ENCODE measurements at places on chromosomes 1 and 21.

DNA sequence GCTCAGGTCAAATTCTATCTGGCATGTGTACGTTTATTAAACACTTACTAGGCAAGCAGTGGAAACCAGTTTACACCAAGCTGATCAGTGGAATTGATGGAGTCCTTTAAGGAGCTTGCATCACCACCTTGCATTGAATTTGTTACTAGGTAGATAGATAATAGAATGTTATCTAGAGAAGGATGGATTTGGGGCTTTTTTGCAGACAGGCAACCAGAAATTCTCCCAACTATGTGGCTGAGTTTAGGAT is 44.9 kb downstream of the HHAT start:
- no peak for DNase-seq

DNA sequence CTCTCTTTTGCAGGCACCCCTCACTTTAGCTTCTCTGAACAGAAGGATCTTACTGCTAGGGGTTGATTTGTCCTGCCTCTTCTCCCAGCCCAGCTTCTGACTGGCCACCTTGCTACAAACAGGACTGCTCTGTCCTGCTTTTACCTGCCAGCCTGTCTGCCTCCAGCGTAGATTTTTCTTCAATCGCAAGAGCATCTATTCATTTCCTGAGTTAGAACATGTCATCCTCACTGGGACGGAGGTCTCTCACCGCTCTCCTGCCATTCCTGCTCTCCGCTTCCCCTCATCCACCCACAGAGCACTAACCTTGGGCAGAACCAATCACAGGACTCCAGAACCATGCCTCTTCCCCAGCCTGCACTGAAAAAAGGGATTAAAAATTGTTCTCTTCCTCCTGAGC is 3.5 kb upstream of the ATP1B1 start:
- DNase-seq = no peak

DNA sequence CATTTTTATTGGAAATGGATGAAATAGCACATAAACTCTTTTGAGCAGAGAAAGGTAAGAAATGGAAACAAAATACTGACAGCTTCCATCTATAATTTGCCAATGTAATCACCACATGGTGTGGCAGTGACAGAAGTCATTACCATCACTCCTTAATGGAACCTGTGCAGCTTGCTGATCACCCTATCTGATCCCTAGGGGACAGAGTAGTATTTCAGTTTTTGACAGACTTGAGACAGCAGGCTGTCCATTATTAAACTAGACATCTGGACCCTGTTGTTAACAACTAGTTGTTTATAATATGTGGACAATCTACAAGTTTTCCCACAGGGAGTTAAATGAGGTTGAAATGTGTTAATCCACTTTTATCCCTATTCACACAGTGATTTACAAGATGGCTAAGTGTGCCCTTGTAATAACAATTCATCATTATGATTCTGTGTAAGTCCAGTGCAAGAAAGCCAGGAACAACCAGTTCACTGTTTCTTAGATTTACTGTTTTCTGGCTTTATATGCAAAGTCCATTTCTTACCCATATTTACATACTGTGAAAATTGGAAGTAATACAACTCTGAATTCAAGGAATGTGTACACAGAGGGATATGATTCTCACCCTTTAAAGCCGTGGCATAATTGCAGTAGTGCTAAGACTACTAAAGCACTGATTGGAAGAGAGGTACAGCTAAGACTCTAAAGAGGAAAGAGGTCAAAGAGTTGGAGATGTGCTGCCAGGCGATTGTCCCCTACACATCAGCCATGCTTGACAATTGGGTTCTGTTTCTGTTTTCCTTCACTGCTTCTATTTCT is 9.1 kb downstream of the KCNT2 start:
- no peak for DNase-seq

GRCh38 chr1:245938046-245938435 is 569.0 kb downstream of the SMYD3 start:
- no peak for DNase-seq

DNA sequence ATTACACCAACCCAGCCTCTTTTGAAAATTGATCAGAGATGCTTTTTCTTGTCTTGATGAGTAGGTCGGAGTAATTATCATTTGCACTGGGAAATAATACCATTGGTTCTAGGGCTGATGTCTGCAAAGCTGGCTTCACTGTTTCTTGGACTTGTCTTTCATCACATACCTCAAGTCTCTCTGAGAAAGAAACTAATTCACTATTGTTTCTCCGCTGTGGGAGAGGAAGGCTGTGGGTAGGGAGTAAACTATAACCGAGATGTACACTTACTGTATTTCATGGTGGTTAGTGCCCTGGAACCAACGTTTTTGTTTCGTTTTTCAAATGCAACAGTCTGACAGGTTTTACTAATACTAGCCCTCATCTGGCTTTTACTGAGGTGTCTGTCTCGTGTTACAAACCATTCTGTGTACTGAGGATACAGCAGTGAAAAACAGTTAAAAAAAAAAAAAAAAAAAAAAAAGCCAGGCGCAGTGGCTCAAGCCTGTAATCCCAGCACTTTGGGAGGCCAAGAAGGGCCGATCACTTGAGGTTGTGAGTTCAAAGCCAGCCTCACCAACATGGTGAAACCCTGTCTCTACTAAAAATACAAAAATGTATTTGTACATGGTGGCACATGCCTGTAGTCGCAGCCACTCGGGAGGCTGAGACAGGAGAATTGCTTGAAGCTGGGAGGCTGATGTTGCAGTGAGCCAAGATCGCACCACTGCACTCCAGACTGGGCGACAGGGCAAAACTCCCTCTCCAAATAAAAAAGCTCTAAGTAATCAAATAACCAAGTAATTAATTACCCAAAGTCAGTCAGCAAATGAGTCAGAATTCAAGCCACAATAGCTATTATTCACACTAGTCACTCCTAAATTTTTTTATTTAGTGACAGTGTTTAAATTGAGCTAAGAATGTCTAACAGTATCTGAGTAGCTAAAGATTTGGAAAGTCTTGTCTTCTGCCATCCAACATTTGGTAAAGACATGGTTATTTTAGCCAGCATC is 23.3 kb downstream of the TOMM20 start:
- no peak for DNase-seq

DNA sequence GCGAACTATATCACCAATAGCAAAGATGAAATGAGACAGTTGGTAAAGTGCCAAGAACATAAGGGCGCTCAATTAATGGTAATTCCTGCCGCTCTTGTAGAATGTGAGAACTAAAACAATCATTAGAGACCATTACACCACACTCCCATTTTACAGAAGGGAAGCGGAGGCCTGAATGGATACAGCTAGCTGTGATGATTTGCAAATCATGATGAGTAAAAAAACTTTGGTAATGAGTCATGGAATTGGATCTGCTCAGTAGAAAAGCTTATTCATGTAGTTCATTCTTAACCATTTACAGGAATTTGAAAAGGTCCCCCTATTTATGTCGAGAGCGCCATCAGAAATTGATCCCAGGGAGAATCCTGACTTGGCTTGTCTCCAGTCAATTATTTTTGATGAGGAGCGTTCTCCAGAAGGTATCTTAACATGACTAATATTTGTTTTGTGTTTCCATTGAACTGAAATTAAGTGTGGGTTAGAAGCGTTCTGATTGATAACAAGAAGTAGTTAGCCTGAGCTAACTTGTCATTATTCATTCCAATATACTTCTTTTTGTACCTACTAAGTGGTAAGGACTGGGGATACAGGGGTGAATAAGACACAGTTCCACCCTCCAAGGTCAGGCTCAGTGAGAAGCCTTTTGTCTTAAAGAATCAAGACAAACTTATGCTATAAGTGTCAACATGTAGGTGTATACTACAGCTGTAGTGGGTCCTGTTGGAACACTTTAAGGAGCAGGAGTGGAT is 812 bp downstream of the TTC4 start:
- no peak for DNase-seq

- DNase-seq = no peak
These were observed 37.2 kb downstream of the DSCAM start for GRCh38 chr21:40809673-40810197.

- DNase-seq = no peak
These were observed 18.1 kb upstream of the RBM15 start for GRCh38 chr1:110321045-110321444.

GRCh38 chr1:195773931-195774330 is 834.3 kb downstream of the KCNT2 start:
- DNase-seq = no peak

DNA sequence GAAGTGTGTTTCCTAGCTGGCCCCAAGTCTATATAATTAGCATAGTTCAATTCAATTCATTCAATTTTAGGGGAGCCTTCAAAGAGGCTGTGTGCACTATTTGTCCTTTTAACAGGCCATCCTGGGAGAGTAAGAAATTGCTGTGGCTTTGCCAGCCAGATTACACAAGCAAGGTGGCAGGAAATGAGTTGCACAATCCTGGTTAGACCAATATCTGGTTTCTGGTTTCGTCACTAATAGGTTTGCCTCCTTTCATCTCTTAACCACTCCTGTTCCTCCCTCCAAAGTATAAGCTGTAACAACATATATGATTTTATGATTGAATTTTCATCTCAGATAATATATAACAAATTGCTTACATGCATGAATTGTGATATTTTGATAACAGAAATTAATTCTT is 84.1 kb upstream of the NEGR1 start:
- DNase-seq = no peak

DNA sequence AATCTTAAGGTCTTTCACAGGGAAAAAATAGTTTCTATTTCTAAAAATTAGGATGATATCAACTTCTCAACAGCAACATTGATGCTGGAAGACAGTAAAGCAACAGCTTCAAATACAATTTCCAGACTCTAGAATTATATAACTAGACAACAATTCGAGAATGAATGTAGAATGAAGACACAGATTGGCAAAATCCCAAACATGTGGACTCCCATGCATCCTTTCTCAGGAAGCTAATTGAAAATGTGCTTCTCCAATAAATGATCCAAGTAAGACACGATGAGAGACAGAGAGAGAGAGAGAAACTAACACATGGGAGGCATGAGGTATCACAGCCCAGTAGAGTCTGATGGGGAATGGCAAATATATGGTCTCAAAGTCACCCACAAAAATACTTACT is 21.5 kb upstream of the SIM2 start:
- no peak for DNase-seq

DNA sequence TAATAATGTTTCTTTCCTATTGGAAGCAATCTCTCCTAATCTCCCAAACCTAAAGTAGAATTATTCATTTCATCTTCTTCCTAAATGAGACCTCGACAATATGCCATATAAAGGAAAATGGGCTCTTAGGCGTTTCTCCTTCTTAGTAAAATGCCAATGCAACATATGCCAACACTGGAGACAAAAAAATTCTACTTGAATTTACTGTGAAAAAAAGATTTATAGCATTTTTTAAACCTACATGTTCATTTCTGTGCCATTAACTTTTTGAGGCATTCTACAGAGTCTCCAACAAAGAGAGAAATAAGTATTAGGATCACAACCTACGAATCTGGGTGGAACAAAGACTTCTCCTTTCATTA is 1.3 kb downstream of the WDR47 start:
- no peak for DNase-seq

- no peak for DNase-seq
These were observed 28.2 kb upstream of the FMO1 start for GRCh38 chr1:171220081-171220420.

- no peak for DNase-seq
These were observed 89.4 kb downstream of the TBX15 start for GRCh38 chr1:118898712-118899111.

DNA sequence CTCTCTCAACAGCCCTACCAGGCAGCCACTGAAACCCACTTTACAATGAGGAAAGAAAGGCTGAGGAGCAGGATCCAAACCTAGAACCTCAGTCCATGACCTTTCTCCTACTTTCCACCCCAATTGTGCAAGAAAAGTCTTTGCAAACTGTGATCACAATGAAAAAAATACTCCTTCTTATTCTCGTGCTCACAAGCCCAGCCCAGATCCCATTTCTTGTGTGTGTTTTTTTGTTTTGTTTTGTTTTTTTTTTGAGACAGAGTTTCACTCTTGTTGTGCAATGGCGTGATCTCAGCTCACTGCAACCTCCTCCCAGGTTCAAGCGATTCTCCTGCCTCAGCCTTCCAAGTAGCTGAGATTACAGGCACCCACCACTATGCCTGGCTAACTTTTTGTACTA is 97.7 kb downstream of the CRYAA start:
- DNase-seq = no peak

- DNase-seq = no peak
These were observed 411 bp downstream of the FAM229A start for GRCh38 chr1:32361674-32362473.

DNA sequence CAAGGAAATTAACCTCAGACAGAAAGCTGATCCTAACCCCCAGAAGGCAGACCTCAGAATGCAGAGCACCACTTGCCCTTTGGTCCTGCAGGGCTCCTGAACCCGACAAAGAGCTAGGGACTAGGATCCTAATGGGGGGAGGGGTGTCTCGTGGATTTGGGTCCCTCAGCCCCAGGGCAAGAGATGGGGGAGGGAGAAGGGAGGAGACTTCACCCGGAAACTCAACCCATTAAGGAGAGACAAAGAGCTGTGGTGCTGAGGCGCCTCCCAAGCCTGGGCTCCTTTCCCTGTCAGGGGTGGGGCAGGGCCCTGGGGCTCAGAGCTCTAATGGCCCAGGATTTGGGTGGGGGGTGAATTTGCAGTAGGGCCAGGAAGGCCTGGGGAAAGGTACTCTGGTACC is 2.9 kb downstream of the NECTIN4 start:
- no peak for DNase-seq

GRCh38 chr1:213335084-213335483 is 284.0 kb downstream of the RPS6KC1 start:
- no peak for DNase-seq

DNA sequence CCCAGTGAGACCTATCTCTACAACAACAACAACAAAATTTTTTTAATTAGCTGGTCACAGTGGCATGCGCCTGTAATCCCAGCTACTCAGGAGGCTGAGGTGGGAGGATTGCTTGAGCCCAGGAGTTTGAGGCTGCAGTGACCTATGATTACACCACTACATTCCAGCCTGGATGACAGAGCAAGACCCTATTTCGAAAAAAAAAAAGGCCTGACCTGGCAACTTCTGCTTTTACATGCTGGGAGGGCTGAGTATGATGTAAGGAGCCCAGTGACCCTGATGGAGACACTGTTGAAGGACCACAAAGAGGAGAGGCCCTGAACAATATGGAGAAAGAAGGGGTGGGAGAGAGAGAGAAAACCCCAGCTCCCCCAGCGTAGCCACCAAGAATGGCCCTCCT is 9.2 kb upstream of the VPS26C start:
- DNase-seq = no peak

DNA sequence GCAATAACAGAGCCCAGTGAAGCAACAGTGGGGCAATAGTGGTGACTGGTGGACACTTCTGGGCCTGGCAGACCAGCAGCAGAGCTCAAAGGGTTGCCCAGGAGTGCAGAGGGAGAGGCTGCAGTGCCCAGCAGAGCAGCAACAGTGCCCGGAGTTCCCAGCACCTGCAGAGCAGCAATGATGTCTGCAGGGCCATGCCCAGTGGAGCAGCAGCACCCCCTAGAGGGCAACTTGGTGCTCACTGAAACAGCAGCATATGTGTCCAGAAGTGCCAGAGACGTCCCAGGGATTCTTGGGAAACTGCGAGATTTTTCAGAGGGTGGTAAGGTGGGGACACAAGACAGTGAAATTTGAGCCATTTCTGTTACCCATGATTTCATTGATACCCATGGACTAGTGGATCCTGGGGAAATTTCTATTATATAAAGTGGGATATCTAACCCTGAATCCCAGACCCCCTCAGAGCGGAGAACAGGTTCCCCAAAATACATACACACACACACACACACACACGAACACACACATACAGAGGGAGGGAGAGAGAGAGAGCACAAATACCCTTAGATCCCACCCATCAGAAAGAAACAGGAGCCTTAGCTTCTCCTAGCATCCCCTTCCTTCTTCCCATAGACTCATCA is 156.9 kb upstream of the GJB5 start:
- peak; percentile 9 for DNase-seq
